ENCODE measurements at places on chromosomes 1 and 21.

DNA sequence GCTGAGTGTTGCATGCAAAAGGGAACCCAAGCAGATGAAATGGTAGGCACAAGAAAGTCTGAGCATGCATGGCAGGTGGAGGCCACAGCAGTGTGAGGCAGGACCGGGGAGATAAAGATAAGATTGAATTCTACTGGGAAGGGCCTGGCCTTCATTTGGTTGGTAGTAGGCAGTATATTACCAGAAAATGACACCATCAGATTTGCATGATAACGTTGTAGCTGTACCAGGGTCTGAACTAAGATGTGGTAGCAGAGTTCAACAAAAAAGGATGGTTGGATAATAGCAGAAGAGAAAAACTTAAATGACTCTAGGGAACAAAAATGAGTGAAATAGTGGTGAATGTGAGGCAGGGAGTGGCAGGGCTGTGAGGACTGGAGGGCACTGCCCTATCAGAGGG lies 75.6 kb upstream of the DNAJC6 start:
- no peak for DNase-seq

GRCh38 chr1:91507328-91507727 lies 6.7 kb downstream of the CDC7 start:
- DNase-seq, result no peak

DNA sequence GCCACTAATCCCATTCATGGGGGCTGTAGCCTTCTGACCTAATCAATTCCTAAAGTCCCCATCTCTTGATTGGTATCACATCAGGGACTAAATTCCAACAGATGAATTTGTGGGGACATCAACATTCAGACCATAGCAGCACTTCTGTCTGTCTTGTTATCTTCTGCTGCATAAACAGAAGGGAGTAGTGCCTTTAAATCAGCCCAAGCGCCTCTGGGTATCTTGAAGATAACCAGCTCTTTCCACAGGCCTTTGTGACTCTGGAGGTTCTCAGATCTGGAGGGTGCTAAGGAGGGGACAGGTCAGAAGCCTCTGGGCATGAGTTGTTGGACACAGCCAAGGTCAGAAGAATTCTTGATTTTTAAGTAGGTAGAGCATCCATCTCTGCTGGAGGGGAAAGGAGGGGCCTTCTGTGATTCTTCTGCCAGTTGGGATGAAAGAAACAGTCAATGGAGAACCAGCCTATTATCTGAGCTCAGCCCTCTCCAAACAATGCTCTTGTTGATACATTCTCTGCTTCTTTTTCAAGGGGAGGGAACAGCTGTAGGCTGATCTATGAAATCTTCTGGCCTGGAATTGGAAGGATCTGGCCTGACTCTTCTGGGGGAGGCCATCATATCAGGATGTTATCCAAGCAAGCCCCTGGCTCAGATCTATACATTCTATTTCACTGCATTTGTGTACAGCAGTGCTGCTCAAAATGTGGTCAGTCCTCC lies 31.3 kb upstream of the LRIG2 start:
- no peak for DNase-seq

DNA sequence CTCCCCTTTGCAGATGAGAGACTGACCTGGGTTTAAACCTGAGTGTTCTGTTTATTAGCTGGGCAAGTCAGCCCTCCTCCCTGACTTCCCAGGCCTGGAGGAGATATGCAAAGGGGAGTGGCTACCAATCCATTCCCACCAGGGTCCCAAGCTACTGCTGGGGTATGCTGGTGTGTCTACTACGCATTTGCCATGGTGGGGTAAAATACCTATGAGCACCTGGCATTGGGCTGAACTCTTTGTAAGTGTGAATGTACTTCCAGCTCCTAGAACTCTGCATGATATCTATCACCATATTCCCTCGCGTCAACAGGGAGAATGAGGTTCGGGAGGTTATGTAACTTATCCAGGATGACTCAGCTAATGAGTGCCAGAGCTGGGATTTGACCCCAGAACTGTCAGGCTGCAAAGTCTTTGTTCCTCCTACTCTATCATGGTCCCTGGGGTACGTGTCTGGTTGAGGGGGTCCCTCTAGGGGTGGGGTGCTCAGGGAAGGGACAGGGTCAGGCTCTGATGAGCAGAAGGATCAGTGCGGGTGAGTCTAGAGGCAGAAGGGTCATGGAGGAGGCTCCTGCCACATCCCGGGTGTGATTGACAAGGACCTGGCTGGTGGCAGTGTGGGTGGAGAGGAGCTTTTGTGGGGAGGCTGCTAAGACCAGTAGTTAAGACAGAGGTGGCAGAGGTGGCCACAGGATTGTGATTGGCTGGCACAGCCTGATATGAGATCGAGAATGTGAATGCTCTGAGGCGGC lies 16.7 kb downstream of the AMPD2 start:
- DNase-seq, result no peak

GRCh38 chr1:192976576-192976975 lies 82.6 kb downstream of the UCHL5 start:
- DNase-seq, result no peak

DNA sequence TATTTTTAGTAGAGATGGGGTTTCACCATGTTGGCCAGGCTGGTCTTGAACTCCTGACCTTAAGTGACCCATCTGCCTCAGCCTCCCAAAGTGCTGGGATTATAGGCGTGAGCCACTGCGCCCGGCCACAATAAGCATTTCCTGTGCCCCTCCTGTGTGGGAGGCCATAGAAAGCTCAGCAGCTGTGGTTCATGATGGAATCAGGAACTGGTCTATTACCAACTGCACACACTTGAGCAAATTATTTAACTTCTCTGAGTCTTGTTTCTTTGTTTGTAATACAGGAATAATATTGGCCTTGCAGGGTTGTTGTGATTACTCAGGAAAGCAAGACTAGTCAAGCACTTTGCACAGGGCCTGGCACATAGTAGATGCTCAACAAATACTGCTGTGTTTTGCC lies 15.0 kb downstream of the RHBG start:
- no peak for DNase-seq

DNA sequence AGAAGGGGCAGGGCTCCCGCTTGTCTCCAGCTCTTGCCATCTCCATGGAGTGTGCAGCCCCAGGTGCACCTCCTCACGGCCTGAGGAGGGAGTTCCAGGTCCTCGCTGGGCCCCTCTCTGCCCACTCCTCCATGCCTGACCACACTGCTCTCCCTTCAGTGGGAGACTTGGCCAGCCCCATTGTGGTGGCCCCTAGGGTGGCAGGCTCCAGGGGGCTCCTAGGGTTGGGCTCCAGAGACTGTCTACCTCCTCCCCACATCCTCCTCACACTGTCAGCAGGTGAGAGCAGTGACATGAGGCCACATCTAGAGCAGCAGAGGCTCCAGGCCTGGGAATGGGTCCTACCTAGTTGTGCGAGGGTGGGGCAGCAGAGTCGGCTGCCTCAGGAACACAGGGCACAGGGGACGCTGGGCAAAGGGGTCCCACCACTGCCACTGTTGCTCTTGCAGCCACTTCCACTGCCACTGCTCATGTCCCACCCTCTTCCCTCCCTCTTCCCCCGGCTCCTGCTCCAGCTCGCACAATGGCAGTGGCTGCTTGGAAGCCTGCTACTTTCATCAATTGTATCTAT lies 514.8 kb downstream of the MRPL39 start:
- DNase-seq, result no peak
